Stimulated activated CD4-positive, alpha-beta T cell treated with anti-CD3 and anti-CD28 coated beads, TNF-alpha, amount 100 ng/mL, for 4 hours (primary cell): ENCODE measurements at places on chromosomes 13 and 19.

DNA sequence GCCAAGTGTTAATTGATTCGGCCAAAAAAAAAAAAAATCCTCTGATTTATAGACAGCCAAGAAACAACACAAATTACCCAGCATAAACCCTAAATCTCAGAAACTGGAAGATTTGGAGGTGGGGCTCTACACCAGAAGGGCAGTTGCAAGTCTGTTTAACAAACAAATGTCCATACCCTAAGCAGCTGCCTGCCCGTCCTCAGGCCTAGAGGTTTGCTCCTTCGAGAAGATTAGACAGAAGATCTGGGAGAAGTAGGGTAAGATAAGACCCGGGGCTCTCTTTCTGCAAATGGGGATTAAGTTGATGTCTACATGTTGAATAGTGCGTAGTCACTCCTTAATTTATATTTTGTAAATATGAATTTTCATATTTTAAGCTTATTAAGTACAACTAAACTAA lies 3.4 kb upstream of the N4BP2L1 start:
- DNase-seq = no peak

- DNase-seq = no peak
Measured at GRCh38 chr13:67017276-67017675, 212.9 kb downstream of the PCDH9 start.

DNA sequence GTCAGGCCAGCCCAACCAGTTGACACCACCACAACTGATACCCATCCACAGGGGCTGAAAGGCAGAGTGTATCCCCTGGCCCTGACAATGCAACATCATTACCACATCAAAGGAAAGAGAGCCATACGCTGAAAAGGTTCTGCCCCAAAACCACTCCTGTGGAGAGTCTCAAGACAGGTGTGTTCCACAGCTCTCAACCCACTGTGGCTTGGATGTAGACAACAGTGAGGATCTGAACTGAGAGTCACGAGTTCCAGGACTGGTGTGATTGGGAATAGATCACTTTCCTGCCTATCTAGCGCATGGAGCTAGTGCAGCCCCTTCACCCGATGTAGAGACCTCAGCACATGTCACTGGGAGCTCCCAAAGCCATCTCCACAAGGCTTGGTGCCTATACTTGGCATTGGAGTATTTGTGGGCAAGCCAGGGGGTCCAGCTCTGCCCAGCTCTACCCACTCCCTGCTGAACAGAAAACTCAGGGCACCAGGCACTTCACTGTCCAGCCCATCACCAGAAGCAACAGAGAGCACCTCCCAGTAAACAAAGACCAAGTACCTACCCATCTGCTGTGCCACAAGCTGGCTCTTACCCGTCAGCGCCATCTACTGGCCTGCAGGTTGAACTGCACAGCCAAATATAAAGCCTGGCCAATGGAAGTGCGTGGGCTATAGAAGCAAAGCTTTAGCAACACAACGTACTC lies 579.5 kb downstream of the UQCRFS1 start:
- peak; percentile 8 for DNase-seq

GRCh38 chr13:32259116-32259515 lies 56.0 kb downstream of the ZAR1L start:
- DNase-seq = no peak

DNA sequence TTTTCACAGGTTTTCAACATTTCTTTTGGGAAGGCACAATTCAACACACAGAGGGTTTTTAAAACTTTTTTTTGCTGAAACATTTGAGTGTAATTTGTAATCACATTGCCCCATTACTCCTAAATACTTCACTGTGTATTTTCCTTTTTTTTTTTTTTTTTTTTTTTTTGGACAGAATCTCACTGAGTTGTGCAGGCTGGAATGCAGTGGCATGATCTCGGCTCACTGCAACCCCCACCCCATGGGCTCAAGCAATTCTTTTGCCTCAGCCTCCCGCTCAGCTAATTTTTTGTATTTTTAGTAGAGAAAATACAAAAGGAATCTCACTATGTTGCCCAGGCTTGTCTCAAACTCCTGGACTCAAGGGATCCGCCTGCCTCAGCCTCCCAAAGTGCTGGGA lies 14.8 kb upstream of the DNAJC15 start:
- no peak for DNase-seq

GRCh38 chr19:1632462-1633268 lies 19.8 kb downstream of the TCF3 start:
- no peak for DNase-seq

GRCh38 chr13:76638882-76639281 lies 247.3 kb downstream of the KCTD12 start:
- DNase-seq = no peak

- DNase-seq = no peak
Measured at GRCh38 chr19:48755084-48755641, at the start of gene FGF21. TSS of gene FGF21 (plus strand) at chr19:48755524. CDS start at chr19:48756237, 713 bp downstream.

- no peak for DNase-seq
Measured at GRCh38 chr19:41947091-41947490, 12.0 kb downstream of the RABAC1 start.

DNA sequence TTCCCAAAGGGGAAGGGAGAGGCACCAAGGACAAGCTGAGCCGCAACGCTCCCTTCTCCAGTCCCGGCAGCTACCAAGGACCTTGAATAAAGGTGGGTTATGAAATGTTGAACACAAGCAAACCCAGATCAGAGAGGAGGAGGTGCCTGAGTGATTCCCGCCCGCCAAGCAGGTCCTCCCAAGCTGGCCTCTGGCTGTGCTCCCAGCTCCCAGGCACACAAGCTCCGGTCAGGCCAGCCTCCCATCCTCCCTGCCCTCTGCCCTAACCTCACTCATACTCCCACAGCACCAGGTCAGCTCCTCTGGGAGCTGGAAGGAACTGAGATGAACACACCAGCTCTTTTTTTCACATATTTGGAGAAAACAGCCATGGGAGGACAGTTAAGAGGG lies 3.7 kb downstream of the NAPA start:
- no peak for DNase-seq

GRCh38 chr19:41367848-41368301 lies 3.9 kb upstream of the B9D2 start:
- no peak for DNase-seq

GRCh38 chr13:81610644-81611043 lies 1269.7 kb upstream of the SPRY2 start:
- no peak for DNase-seq

DNA sequence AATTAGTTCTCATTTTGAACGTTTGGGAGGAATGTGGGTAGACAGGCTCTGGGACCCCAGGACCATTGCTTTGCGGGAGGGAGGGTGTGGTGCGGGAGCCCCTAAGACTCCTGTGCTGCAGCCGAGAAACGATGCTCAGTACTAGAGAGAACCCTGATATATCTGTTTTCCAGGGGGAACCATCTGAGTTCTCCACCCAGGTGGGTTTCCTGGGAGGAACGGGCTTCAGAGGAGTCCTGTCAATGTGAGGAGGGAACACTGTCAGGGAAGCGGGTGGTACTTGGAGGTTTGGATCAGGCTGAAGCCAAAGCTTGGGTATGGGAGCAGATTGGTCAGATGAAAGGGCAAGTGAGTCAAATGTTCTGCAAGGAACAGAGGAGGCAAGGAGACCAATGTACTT lies 358.0 kb downstream of the FGF9 start:
- no peak for DNase-seq

DNA sequence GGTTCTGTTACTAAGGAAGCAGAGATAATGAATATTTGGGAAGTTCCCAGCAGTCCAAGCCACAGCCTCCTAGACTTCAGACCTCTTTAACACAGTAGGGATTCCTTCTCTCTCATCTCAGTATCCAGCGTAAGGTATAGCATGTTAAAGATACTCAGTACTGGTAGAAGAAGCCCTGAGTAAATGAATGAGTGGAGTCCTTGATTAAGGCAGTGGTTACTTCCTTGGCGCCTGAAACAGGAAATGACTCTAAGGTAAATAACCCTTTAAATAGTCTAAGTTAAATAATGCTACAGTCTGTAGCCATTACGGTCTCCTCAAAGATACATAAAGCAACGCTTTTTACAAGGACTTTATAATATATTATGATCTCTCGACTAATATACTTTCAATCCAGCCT lies 650.8 kb upstream of the MIR17HG start:
- DNase-seq = no peak

DNA sequence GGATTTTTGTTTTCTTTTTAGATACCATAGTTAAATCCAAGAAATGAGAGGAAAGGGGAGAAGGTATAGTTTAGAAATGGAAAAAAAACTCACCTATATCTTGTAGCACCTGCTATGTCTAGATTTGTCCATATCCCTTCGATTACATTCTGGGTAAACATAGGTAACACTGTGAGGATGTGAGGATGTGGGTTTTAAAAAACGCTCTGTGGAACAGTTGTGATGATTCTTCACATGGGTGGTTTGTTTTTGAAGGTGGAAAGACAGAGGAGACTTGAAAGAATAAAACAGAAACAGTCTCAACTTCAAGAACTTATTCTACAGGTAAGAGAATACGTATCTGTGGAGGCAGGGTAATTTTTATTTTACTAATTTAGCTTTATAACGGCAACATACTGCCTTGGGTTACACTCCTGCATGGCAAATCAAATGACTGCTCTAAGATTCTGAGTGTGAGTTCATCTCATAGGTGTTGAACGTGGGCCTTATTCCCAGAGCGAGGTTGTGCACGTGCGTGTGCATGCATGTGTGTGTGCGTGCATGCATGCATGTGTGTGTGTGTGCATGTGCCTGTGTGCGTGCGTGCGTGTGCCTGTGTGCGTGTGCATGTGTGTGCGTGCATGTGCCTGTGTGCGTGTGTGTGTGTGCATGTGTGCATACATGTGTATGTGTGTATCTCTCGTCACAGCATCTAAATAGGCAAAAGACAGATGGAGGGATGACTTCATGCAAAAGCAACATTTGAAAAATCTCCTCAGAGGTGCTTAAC lies 23.5 kb downstream of the ATP4B start:
- DNase-seq = no peak

DNA sequence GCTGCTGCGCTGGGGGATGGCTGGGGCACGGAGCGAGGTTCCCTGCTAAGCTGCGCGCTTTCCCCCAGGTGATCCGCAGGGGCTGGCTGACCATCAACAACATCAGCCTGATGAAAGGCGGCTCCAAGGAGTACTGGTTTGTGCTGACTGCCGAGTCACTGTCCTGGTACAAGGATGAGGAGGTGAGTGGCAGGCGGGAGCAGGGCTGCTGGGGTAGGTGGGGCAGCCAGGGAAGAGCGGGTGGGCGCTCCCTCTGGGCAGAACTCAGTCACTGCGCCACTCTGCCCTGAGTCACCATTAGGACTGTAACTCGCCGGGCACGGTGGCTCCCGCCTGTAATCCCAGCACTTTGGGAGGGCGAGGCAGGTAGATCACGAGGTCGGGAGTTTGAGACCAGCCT lies 23.8 kb downstream of the TMED1 start:
- DNase-seq = no peak

DNA sequence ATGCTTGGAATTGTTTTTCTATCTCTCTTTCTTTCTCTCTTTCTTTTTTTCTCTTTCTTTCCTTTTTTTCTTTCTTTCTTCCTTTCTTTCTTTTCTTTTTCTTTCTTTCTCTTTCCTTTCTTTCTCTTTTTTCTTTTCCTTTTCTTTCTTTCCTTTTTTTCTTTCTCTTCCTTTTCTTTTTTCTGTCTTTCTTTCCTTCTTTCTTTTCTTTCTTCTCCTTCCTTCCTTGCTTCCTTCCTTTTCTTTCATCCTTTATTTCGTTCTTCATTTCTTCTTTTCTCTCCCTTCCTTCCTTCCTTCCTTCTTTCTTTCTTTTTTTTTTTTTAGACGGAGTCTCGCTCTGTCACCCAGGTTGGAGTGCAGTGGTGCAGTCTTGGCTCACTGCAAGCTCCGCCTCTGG lies 1.9 kb upstream of the MEX3D start:
- no peak for DNase-seq

- DNase-seq = no peak
Measured at GRCh38 chr13:73997964-73998363, 136.2 kb downstream of the KLF12 start.

GRCh38 chr19:14395262-14395661 lies 14.0 kb downstream of the ADGRE5 start:
- DNase-seq = no peak

- no peak for DNase-seq
Measured at GRCh38 chr13:44382635-44383145, 9.1 kb downstream of the SERP2 start.

DNA sequence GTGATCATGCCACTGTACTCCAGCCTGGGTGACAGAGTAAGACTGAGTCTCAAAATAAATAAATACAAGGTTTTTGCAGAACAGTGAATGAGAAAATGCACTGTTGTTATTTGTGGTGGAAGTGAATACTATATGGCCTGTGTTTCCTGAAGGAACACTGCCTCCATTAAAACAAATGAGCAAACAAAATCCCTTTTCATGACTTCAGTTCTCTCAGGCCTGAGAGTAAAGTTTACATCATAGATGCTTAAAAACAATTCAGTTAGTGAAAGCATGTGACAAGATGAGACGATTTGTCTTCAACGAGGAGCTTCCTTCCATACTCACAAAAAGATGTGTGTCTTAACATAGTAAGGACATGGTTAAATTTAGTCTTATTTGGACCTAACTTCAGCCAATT lies 14.4 kb downstream of the SPINT2 start:
- DNase-seq = no peak

DNA sequence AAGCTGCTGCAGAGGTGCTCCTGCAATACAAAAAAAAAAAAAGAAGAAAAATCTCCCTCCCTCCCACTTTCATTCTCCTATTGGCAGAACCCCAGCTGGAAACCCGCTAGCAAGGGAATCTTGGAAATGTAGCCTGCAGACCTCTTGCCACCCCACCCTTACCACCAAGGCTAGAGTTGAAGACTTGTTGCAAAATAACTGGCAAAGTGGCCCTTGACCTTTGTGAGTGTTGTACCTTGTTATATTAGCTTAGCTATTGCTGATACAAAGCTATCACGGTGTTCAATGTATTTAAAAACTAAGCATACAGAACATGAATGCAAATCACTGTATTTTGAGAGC lies 57.5 kb upstream of the KCTD4 start:
- no peak for DNase-seq

GRCh38 chr13:51063909-51064308 lies 47.2 kb downstream of the C13orf42 start:
- no peak for DNase-seq

- DNase-seq = no peak
Measured at GRCh38 chr19:29083863-29084262, 129.1 kb downstream of the UQCRFS1 start.

GRCh38 chr13:111414341-111414740 lies 93.9 kb downstream of the TEX29 start:
- no peak for DNase-seq

GRCh38 chr13:94201022-94201421 lies 278.5 kb downstream of the DCT start:
- DNase-seq = no peak

GRCh38 chr19:45922281-45922680 lies 7.7 kb upstream of the NANOS2 start:
- no peak for DNase-seq

GRCh38 chr13:25024175-25024574 lies 71.8 kb upstream of the PABPC3 start:
- no peak for DNase-seq

DNA sequence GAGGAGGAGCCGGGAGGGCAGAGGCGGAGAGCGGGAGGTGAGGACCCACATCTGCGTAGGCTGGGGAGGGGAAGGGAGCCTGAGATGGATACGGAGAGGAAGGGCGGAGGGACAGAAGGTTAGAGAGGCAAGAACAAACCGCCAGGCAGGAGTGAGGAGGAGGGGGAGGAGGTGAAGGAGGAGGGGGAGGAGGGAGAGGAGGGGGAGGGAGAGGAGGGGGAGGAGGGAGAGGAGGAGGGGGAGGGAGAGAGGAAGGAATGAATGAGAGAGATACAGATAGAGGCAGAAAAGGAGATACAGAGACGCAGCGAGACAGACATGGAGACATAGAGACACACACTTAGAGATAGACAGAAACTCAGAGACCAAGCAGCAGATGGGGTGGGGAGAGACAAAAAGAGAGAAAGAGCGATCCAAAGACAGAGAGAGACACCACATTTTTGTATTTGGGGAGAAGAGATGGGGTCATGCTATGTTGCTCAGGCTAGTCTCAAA lies 782 bp upstream of the CA11 start:
- DNase-seq = no peak
